Activated T-helper 1 cell treated with anti-CD3 and anti-CD28 coated beads, Interleukin-12 subunit alpha, Interleukin-12 subunit beta, Interleukin-2, Interleukin-4 antibody, amounts not matched to agents 30 ng/mL and 10 ng/mL and 1 ng/mL, durations not matched to agents 14 hours and 24 hours and 36 hours (primary cell): ENCODE measurements at places on chromosomes 3 and 15. TPM values are rescaled to one million over a fixed set of nuclear protein-coding genes. Genes with fewer than 3 reads are reported as not detected.
A peak's percentile ranks its signal among the peaks of the same experiment; 100 is the strongest.

The CCR3 gene
- 0.29 TPM in 1 of 2 replicates, not detected in the other for total RNA-seq

The SLC28A2 gene
- total RNA-seq: not detected in 2 replicates

The SLC24A5 gene
- total RNA-seq: not detected in 2 replicates

The ISLR2 gene
- total RNA-seq: not detected in 2 replicates

The GPR87 gene
- total RNA-seq: 0.62 and 0.93 TPM in 2 replicates

GRCh38 chr3:43620831-43621655 is 768 bp downstream of the ANO10 start:
- peak; percentile 3 for DNase-seq
- H3K27ac ChIP-seq: no peak overlapping the region
- peaks cover 26% of the 10 kb centered on the region for H3K27me3 ChIP-seq
- H3K36me3 ChIP-seq: no peaks in the 10 kb centered on the region
- H3K4me3 ChIP-seq: peak overlapping the region; percentile 91

DNA sequence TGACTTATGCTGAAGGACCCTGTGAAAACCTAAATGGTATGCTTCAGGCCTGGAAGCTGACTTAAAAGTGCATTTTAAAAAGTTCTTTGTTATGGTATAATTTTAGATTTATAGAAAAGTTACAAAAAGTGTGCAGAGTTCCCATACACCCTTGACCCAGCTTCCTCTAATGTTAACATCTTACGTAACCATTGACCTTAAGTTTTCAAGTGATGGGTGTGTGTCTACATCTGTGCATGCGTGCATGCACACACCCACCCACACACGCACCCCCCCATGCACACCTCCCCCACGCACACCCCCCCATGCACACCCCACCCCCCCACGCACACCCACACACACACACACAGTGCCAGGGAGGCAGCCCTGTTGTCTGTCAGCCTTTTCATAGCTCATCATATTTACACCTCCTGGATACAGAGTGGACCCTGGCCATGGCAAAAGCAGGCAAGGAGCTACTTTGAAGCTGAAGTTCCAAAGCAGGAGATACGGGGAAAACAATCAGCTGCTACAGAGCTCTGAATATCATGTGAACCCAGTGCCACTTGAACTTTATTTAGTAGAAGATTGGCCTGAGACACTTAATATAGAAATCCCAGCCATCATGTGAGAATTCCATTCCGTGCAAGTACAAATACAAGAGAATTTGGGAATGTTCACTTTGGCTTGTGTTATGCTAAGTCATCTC is 30.0 kb upstream of the TRAK1 start:
- H3K27me3 ChIP-seq: no peaks in the 10 kb centered on the region
- H3K36me3 ChIP-seq: no peaks in the 10 kb centered on the region
- no peak for DNase-seq
- H3K4me3 ChIP-seq: no peak overlapping the region
- H3K27ac ChIP-seq: no peak overlapping the region
